ENCODE measurements at places on chromosomes 5 and 9. TPM values are rescaled to one million over a fixed set of nuclear protein-coding genes. Genes with fewer than 3 reads are reported as not detected.

GRCh38 chr9:72351538-72352453, 13.2 kb downstream of the ZFAND5 start:
- no peak for DNase-seq

DNA sequence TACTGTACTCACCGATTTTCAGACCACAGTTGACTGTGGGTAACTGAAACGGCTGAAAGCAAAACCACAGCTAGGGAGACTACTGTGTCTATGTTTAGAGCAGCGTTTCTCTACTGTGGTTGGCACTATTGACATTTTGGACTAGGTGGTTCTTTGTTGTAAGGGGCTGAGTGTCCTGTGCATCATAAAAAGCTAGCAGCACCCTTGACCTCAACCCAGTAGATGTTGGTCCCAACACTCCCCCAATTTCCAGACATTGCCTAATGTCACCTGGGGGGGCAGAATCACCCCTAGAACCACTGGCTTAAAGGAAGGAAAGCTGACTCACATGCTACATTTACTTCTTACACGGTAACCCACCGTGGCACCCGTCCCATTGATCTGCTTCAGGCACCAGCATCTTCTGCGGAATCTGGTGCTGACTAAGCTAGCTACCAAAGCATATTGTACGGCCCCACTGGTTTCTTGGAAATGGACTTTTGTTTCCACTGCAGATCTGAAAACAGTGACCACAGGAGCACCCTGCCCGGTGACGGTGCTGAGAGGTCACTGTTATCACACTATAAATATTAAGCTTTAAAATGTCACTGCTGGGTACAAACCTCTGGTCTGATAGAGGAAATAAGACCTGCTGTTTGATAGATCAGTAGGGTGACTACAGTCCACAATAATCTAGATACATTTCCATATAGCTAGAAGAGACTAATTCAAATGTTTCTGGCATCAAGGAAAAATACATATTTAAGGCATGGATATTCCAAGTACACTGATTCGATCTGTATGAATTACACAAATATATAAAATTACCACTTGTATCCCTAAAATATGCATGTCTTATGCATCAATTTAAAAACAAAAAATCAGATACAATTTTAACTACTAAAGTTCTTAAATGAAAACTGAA, 151.4 kb downstream of the HSD17B3 start:
- DNase-seq, result no peak

- no peak for DNase-seq
These were observed 32.4 kb downstream of the C9 start for GRCh38 chr5:39331861-39332381.

- DNase-seq, result no peak
These were observed 50.4 kb downstream of the STARD4 start for GRCh38 chr5:111461934-111462333.

DNA sequence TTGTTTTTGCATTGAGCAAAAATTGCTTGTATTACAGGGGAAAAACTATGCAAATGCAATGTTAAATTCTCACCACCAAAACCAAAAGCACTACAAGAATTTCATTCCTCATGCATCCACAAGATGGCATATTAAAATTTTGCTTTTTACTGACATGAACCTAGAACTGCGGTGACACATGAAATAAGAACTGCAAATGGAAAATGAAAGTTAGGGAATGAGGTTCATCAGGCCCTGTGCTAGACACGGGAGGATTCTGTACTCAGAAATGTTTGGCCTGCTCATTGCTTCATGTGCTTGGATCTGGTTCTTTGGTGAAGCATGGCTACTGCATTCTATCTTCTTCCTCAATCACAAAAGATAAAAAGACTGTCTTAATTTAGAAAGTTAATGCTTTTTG, 9.1 kb upstream of the RFK start:
- peak; percentile 65 for DNase-seq

- DNase-seq, result no peak
These were observed 55.9 kb upstream of the IL6ST start for GRCh38 chr5:56050551-56051255.

DNA sequence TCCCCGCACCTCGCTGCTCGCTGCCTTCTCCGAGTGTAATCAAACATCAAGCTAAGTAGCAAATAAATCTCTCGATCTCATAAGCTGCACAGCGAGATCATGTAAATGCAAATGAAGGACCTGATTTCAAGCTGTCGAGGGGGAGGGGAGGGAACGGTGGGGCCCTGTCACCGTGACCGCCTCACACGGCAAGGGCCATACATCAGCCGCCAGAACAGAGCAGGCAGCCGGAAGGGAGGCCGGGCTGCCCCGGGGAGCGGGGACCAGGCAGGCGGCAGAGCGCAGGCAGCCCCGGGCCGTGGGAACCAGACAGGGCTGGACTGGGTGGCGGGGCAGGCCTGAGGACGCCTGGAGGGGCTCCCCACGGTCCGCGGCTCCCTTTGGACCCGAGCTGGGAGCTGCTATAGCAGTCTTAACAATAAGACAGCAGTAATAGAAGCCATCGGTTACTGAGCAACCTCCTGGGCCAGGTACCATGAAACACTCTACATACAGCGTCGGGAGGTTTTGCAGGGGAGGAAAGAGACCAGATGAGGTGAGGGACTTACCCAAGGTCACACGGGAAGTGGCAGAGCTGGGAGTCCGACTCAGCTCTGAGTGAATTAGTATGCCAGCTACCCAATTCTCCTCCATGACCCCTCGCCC, 76.8 kb downstream of the CFAP77 start:
- no peak for DNase-seq

DNA sequence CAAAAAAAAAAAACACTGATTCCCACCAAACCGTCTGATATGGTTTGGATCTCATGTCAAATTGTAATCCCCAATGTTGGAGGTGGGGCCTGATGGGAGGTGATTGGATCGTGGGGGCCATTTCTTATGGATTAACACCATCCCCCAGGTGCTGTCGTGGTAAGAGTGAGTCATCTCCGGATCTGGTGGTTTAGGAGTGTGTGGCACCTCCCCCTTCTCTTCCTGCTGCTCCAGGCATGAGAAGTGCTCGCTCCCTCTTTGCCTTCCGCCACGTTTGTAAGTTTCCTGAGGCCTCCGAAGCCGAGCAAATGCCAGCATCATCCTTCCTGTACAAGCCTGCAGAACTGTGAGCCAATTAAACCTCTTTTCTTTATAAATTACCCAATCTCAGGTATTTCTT, 45.2 kb downstream of the HSD17B3 start:
- DNase-seq, result no peak

GRCh38 chr9:79735023-79735779, 163.4 kb downstream of the TLE4 start:
- no peak for DNase-seq

GRCh38 chr5:158287643-158288271, 428.8 kb upstream of the CLINT1 start:
- DNase-seq, result no peak

DNA sequence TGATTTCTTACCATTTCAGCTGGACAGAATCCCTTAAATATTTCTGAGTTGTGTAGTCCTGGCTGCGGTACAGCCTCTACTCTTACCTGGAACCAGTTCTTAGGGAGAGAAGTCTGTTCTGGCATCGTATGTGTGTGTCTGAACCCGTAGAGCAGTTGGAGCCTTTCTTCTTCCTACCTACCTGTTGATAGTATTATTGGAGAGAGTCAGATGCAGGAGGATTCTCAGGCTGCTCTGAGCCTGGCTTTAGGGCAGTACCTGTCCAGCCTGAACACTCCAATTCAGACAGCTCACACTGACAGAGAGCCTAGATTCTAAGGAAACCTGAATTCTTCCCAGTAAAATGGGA, 190.1 kb downstream of the CD180 start:
- DNase-seq, result no peak

The NOP16 gene
- total RNA-seq, result 19.8 TPM

The SPRY4 gene
- total RNA-seq, result 0.26 TPM

The CTNND2 gene
- not detected for total RNA-seq

The RORB gene
- 1.1 TPM for total RNA-seq

The SPINK6 gene
- total RNA-seq, result not detected

All from Karpas-422 (cell line).